ENCODE measurements at places on chromosomes 6 and 20. TPM values are rescaled to one million over a fixed set of nuclear protein-coding genes. Genes with fewer than 3 reads are reported as not detected.

Gene CRISP2
- 0.30 TPM for polyA plus RNA-seq

Gene SLC17A2
- polyA plus RNA-seq: not detected

Gene ADAT2
- 1.8 TPM for polyA plus RNA-seq

GRCh38 chr6:131862476-131862875 lies 54.7 kb downstream of the ENPP1 start:
- H3K27ac ChIP-seq: no peak overlapping the region
- no peaks in the 10 kb centered on the region for H3K27me3 ChIP-seq
- H3K36me3 ChIP-seq: no peaks in the 10 kb centered on the region
- H3K4me1 ChIP-seq: no peaks in the 10 kb centered on the region
- H3K4me3 ChIP-seq: no peak overlapping the region

GRCh38 chr6:137496368-137496767 lies 2.2 kb upstream of the OLIG3 start:
- no peak overlapping the region for H3K27ac ChIP-seq
- DNase-seq: peak; percentile 37
- peaks cover 86% of the 10 kb centered on the region for H3K27me3 ChIP-seq
- H3K4me1 ChIP-seq: peaks cover 6% of the 10 kb centered on the region
- H3K36me3 ChIP-seq: no peaks in the 10 kb centered on the region

DNA sequence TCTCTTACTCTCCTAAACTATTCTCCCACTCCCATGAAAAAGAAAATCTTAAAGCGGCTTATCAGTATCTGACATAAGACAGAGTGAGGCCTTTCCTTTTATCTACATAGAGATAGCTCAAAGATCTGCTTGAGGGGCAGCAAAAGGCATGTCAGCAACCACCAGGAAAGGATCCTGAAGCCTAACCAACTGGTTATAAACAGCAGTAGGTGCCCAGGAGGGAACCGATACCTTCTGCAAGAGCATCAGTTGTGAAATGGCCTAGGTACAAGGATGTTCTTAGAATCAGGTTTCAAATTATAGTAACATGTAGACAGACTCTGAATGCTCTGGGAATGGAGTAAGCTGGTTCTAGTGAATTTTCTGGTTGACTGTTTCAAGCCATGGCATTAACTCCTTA lies 21.4 kb downstream of the JARID2 start:
- H3K27ac ChIP-seq: no peak overlapping the region
- no peak for DNase-seq
- no peak overlapping the region for H3K4me3 ChIP-seq
- H3K27me3 ChIP-seq: no peaks in the 10 kb centered on the region
- no peaks in the 10 kb centered on the region for H3K36me3 ChIP-seq
- peaks cover 20% of the 10 kb centered on the region for H3K4me1 ChIP-seq

GRCh38 chr6:20265842-20266241 lies 53.6 kb upstream of the MBOAT1 start:
- no peak overlapping the region for H3K27ac ChIP-seq
- H3K36me3 ChIP-seq: no peaks in the 10 kb centered on the region
- H3K27me3 ChIP-seq: no peaks in the 10 kb centered on the region
- H3K4me1 ChIP-seq: no peaks in the 10 kb centered on the region
- H3K4me3 ChIP-seq: no peak overlapping the region
- no peak for DNase-seq

- no peak overlapping the region for H3K4me3 ChIP-seq
- H3K36me3 ChIP-seq: no peaks in the 10 kb centered on the region
- H3K4me1 ChIP-seq: peaks cover 12% of the 10 kb centered on the region
- H3K27ac ChIP-seq: no peak overlapping the region
- H3K27me3 ChIP-seq: no peaks in the 10 kb centered on the region
- DNase-seq: no peak
These were observed 155.3 kb upstream of the ZNF217 start for GRCh38 chr20:53748821-53749421.

DNA sequence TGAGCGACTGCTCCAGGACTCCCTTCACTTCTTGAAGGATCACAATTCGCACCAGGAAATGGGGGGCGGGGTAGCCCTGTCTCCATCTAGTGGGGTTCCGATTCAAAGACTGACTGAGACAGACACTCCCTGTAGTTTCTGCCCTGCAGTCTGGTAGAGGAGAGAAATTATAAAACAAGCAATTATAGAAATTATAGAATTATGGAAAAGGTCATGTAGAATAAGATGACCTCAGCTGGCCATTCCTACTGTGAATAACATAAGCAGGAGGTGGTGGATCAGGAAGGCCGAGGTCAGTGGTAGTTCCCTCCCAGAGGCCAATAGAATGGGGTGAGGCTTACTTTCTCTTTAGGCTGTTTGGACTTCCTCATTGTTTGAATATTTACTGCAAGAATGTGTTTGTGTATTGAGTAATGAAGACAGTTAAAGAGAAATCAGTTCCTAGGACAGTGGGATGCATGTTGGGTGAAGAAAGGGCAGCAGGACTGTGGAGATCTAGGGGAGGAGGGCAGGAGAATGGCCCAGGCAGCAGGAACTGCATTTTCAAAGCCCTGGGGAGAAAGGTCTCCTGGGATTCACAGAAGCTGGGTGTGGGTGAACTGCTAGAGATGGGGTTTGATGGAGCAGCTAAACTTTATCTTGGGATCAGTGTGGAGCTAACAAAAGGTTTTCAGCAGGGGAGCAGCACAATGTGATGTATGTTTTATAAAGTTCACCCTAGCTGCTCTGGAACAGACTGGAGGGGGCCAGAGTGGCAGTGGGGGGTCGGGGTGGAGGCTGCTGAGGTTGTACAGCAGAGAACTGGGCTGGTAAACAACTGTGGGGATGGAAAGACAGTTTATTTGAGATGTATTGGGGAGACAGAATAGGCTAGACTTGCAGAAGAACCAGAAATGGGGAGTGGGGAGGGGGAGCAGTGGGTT lies 2.1 kb downstream of the ZNF341 start:
- H3K27me3 ChIP-seq: no peaks in the 10 kb centered on the region
- no peaks in the 10 kb centered on the region for H3K36me3 ChIP-seq
- H3K27ac ChIP-seq: peak overlapping the region; percentile 92
- peak; percentile 91 for DNase-seq
- peaks cover 25% of the 10 kb centered on the region for H3K4me1 ChIP-seq

- no peaks in the 10 kb centered on the region for H3K36me3 ChIP-seq
- H3K27me3 ChIP-seq: peaks cover 1% of the 10 kb centered on the region
- DNase-seq: peak; percentile 54
- peak within 1 kb of the TSS; percentile 84 for H3K4me3 ChIP-seq
- no peaks in the 10 kb centered on the region for H3K4me1 ChIP-seq
These were observed at the start of gene HLA-DQB1 for GRCh38 chr6:32666420-32667300. TSS of gene HLA-DQB1 (minus strand) at chr6:32666657. CDS start at chr6:32666607, 50 bp downstream.

GRCh38 chr6:82902290-82902689 lies 163.4 kb downstream of the UBE3D start:
- no peaks in the 10 kb centered on the region for H3K4me1 ChIP-seq
- H3K27ac ChIP-seq: no peak overlapping the region
- H3K27me3 ChIP-seq: no peaks in the 10 kb centered on the region
- H3K36me3 ChIP-seq: no peaks in the 10 kb centered on the region

DNA sequence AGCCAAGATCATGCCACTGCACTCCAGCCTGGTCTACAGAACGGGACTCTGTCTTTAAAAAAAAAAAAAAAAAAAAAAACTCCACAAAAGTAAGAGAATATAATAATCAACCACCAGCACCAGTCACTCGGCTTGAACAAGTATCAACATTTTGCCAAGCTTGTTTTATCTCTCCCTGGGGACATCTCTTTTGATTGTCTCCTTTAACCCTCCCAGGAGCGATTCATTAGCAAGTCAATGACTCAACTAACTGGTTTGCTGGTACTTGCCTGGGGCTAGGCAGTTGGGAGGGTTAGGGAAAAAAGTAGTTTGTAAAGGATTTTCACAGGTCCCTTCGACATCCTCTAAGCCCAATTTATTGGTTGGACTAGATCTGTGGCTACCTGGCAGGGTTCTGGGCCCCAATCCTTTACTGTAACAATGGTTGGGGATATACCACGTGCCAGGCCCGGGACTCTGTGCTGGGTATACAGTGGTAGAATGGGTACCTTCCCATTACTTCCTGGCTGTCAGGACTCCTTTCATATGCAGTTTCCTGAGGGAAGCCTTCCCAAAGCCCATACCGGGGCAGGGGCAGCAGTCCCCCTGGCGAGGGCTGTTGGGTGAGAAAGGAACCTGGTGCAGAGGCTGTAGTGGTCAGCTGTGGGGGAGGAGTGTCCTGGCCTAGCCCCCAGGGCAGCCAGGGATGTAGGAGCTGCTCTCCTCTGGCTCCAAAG lies 12.2 kb downstream of the TGIF2 start:
- H3K4me3 ChIP-seq: no peak overlapping the region
- no peaks in the 10 kb centered on the region for H3K27me3 ChIP-seq
- peaks cover 3% of the 10 kb centered on the region for H3K36me3 ChIP-seq
- no peak overlapping the region for H3K27ac ChIP-seq

Measured in small intestine (tissue), 16 donors.